ENCODE measurements at places on chromosomes 5 and 9.

DNA sequence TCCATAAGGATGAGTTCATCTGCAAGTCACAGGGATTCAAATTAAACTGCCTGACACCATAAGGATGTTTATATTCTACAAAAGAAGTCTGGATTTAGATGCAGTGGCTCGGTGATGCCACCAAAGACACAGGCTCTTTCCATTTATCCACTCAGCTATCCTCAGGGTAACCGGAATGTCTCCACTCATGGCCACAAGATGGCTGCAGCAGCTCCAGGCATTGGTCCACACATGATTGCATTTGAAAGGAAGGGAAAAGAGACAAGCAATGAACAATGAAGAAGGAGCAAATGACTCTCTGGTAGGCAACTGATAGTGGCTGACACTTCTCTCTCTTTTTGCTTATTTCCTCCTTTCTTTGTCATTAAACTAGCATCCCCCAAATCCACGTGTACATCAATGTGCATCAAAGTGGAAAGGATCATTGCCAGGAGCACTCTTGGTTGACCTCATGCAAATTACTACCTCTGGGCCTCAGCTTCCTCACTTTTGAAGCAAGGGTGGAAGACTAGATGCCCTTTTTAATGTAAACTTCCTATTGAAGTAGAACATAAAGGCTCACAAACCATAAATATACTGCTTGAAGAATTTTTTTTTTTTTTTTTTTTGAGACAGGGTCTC lies 7.2 kb upstream of the SNX30 start:
- DNase-seq = no peak

DNA sequence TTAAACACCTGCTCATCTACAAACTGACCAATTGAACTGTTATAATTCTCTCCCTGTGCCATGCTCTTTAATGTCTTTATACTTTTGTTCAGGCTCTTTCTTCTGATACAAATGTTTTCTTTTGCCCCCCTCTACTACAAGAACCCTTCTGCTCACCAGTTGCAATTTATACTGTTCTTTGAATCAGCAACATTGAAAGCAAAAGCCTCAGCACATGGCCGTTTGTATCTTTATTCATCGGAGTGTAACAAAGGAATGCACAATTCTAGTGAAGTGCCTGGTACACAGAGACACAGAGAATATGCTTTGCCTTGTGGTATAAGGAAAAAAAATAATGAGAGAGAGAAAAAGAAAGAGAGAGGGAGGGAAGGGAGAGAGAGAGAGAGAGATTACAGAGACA lies 547.1 kb downstream of the CDH12 start:
- DNase-seq = no peak

DNA sequence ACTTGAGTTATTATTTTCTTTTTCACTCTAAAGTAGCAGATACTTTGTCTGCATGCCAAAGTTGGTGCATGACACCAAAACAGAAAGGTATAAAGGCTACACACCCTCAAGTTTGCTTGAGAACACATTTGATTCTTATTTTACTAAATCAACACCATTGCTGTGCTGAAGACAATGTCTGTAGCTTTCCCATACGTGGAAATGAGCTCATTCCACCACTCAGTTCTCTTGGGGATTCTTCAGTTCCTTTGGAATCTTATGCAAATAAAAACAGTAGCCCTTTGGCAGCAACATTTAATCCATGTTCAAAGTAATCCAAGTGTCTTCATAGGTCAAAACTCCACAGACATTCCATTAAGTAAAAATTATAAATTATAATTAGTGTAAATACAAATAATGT lies 264.9 kb downstream of the TLE1 start:
- no peak for DNase-seq

GRCh38 chr5:166091931-166092330 lies 2199.5 kb upstream of the WWC1 start:
- no peak for DNase-seq

DNA sequence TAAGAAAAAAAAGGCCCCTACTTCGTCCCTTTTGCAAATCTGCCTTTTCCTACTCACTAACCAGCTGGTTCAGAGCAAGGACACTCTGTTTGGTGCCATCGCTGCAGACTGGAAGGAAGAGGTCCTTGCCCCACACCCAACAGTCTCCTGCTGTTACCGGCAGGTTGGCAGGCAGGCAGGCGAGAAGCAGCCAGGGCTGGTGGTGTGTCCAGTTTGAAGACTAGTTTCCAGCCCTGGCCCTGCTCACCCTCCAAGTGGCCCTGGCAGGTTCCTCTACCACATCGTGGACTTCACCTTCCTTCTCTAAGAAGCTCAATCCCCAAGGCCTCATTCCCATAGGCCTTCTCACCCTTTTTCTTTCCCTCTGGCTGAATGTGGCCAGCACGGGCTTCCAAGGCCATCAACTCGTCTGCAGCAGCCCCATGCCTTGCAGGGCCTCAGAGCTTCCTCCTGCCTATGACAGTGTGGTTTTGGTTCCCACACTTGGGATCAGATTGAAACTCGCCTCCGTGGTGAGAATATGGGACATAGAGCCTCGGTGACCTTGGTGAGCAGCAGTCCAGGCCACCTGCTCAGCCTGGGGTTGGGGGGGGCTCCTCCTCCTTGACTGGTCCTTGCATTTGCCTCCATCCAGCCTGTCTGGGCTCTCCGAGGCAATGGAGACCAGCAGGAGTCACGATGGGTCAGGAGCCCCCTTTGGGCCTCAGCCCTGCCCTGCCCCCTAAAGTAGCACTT lies 22.9 kb downstream of the TGFBI start:
- no peak for DNase-seq

GRCh38 chr9:33379666-33380389 lies 22.5 kb downstream of the AQP7 start:
- DNase-seq = no peak

GRCh38 chr5:73118391-73118973 lies 1.9 kb upstream of the TMEM171 start:
- DNase-seq = no peak

GRCh38 chr5:37575541-37576489 lies 196.7 kb downstream of the WDR70 start:
- DNase-seq = no peak

DNA sequence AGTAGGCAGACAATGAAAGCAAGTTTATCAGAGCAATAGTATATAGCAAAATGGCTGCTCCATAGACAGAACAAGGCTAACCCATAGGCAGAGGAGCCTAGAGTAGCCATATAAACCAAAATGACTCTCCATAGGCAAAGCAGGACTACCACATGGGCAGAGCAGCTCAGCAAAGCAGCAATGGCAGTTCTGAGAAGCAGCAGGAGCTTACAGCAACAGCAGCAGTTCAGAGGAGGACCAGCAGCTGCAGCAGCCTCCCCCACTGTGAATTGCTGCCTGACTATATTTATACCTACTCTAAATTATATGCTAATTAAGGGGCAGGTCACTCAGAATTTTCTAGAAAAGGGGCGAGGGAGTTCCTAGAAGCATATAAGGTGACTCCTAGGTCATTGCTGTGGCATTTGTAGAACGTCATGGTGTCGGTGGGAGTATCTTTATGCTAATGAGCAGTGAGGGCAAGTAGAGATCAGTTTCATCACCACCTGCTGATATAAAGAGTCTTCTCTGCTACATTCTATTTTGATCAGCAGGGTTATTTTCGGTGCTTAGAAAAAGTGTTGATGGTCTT lies 1115.5 kb downstream of the DTWD2 start:
- DNase-seq = no peak

DNA sequence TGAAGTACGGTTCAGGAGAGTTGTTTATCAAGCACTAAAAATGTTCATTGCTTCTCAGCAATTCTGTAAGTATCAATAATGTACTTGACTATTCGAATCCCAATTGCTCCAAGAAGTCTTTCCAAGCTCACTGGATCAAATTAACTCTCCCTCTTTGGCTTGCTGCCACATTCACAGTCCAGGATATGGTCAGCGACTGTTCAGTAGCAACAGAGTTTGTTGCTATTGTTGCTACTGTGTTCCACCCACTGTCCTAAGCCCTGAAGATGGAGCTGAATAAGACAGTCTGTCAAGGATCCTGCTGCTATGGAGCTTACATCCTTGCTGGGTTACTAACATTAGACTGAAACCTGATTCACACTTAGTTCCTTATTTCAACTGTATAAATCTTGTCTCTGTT lies 110.8 kb downstream of the FGF10 start:
- DNase-seq = no peak

DNA sequence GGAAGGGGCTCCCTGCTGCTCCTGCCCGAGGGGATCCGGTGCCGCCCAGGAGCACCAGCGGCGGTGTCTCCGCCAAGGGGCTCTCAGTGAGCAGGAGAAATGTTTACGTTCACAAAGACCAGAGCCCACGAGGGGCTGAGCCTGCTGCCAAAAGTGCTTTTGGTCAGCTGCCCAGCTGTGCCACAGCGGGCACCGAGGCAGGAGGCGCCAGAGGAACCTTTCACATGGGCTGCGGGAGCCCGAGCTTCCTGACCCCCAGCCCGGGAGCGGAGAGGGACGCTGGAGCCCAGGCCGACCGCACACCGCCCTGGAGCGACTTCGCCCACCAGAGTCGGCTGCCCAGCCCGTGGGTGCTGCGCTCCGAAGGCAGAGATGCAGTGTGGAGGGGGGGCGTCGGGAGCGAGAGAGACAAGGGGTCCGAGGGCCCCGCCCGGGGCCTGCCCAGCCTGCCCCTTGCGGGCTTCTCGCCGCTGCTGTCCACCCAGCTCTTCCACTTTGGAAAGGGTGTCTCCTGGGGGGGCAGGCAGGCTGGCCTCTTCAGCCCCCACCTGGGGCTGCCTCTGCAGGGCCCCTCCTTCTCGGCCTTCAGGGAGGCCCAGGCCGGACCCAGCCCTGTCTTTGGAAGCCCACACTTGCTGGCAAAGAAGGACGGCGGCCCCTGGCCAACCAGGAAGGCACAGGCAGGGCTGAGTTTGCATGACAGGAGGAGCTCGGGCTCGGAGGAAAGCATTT lies 7.9 kb downstream of the PPP1R26 start:
- no peak for DNase-seq

- no peak for DNase-seq
These were observed 294.3 kb downstream of the TLE1 start for GRCh38 chr9:81394881-81395675.

DNA sequence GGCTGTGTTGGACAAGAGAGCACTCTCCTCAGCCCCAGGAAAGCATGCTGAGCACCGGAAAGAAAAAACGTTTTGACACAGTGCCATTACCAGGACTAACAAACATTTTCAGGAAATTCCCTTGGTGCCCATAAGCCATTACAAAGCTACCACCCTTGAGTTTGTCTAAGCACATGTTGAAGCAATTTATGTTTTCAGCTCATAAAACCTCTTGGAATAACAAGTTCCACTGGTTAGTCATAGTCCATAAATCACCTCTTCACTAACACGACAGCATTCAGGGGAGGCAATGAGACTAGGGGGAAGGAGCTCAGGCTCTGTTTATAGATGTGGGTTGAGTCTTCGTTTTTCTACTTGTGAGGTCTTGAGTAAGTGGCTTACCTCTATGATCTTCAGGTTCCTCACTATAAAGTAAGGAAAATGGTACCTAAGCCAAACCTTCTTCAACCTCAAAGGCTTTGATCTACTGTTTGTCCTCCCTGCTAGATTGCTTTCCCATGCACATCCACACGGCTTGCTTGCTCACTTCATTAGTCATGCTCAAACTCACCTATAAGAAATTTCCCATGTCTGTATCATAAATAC lies 65.4 kb downstream of the DRD1 start:
- DNase-seq = no peak

DNA sequence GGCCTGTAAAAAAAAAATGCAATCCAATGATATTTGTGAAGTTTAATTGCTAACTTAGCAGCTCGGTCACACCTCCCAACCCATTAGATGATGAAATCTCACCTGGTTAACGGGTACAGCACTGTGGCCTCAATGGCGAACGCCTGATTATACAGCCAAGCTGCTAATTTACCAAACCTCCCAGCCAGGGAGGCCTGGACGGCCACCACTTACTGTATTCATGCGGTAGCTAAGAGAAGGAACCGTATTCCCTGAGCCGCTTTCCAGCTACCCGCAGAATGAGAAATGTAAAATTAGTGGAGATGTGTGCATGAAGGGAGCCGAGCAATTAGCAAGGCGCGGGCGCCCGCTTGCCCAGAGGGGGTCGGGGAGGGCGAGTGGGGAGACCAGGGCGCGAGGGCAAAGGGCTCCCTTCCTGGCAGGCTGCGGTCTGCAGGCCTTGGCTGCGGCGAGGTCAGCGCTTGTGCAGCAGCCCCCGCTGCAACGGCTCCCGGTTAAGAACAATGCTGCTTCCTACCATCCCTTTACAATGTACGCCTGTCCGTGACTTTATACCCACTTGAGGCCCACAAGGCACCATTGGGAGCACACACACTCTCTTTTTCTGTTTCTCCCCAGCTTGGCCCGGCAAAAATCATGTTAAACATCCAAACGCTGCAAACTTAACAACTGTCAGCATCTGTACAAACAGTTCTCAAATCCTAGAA lies 70.4 kb upstream of the TBCA start:
- DNase-seq = no peak

DNA sequence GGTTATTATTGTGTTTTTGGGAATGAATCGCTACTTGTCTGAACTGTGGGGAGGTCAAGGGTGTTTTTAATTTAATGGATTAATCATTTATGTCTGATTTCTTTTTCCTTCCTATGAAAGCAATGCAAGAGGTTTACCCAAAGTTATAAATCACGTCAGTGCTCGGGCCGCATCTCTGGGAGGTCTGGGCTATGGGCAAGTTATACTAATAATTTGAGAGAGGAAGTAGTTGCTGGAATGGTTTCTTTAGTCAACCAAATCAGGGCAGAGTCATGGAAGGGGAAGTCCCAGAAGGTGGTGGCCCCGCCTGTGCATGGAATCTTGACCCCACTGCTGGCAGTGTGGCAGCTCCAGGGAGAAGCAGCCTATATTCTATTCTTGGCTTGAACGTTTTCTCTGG lies 180.2 kb downstream of the HSPA4 start:
- DNase-seq = no peak

- no peak for DNase-seq
These were observed 106.9 kb downstream of the DCP2 start for GRCh38 chr5:113083481-113083880.

DNA sequence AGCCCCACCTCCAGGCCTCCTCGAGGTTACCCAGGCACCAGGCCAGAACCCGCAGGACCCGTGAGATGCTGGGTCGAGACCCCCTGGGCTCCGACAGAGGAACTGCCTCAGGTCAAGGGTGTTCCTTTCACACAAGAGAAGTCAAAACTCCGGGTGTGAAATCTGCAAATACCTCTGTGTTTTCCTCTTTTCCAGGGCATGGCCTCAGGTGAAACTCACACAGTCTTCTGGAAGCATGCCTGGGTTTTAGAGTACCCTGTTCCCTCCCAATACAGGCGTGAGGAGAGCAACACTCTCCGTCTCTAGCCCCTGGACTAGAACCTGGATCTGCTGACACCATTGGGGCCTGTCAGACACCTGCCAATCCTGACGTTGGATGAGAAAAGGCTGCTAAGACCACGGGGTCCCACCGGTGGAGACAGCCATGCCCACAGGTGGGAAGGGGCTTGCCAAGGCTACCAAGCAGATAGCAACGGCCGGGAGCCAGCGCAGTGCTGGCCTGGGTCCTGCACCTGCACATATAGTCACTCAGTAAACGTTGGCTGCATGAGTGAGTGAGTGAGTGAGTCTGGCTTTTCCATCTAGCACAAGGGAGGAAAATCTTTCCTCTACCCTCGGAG lies 182.0 kb upstream of the PPP1R26 start:
- no peak for DNase-seq

GRCh38 chr9:79257228-79257781 lies 314.5 kb upstream of the TLE4 start:
- DNase-seq = no peak

GRCh38 chr5:1207555-1207954 lies 6.2 kb downstream of the SLC6A19 start:
- DNase-seq = no peak
